ENCODE measurements at places on chromosomes 16 and 17.

GRCh38 chr16:714079-714478 lies 839 bp upstream of the METRN start:
- DNase-seq, result no peak

GRCh38 chr16:51876934-51877333 lies 670.0 kb downstream of the TOX3 start:
- DNase-seq, result no peak

DNA sequence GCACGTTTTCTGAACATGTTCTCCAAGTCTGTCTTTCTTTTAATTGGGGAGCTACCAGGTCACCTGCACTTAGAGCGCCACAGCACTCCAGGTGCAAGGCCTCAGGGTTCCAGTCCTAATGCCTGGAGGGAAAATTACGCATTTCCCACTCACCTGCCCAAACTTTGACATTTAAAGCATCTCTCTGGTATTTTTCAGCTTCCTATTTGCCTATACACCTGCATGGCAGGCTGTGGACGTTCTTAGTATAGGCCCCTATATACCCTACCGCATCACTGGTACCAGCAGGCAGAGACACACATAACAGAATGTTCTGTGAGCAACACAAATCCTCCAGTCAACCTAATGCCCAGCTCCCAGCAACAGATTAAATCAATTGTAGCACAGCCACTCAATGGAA lies 213.3 kb downstream of the MRTFB start:
- no peak for DNase-seq

- DNase-seq, result no peak
These were observed 8.5 kb downstream of the CACNG1 start for GRCh38 chr17:67052720-67053437.

DNA sequence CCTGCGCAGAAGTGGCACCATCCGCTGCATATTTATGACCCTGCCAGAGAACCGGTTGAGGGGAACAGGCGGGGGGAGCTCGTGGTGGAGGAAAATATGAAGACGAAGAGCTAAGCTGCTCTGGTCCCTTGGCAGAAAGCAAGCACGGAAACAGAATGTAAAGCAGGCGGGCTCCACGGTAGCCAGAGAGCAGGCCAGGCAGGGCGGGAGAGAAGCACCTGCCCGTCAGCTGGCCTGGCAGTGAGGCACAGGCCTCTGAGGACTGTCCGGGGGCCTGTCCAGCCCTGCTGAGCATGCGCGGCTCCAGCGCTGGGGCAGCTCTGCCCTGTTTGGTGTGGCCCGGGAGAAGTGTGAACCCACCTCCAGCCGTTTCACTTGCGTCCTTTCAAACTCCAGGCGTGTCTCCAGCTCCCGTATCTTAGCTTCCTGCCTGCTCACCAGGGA lies 46.7 kb downstream of the PIPOX start:
- DNase-seq, result no peak

DNA sequence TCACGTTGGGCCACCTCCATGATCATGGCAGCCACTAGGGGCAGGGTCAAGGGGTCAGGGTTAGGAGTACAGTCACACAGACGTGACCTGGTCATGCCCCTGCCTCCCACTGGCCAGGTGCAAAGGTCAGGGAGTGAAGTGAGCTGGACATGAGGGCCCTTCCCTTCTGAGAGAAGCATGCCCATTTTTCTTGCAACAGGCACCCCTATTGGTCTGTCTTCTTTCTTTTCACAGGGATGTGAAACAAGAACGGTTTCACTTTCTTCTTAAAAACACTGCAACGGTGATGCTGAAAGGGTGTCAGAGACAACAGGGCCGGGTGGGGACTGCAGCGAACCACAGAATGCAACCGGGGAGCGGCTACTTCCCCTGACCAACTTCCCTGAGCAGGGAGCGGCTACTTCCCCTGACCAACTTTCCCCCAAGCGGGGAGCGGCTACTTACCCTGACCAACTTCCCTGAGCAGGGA lies 52.1 kb upstream of the DOC2B start:
- peak; percentile 97 for DNase-seq

DNA sequence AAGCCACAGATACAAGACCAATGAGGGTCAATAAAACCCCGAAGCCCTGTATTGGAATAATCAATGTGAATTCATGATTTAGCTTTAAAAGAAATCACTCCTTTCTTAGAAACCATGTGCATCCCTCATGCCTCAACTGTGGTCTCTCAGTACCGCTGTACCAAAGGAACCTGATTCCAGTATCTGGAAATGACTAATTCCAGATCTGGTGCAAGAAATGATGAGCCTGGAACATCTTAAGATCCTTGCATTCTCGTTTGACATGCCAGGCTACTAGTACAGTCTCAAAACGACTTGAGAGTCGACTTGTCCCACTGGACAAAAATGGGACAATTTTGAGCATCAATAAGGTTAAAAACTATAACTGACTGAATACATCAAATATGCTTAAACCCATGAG lies 21.2 kb downstream of the USP31 start:
- DNase-seq, result no peak

DNA sequence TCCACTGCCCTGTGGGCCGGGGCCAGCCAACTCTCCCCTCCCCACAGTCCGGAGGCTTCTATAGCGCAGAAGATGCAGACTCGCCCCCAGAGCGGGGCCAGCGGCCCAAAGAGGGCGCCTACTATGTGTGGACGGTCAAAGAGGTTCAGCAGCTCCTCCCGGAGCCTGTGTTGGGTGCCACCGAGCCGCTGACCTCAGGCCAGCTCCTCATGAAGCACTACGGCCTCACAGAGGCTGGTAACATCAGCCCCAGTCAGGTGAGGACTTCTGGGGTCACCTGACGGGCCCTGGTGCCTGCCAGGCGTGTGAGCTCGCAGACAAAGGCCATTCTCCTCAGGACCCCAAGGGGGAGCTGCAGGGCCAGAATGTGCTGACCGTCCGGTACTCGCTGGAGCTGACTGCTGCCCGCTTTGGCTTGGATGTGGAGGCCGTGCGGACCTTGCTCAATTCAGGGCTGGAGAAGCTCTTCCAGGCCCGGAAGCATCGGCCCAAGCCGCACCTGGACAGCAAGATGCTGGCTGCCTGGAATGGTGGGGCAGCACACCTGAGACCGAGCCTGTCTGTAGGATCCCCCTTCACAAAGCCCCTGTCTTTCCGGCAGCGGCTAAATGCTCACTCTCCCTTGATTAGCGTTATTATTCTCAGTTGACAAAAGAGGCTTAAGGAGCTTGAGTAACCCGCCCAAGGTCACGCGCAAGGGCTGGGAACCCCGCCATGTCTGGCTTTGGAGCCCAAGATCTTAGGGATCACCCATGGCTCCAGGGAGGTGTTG lies 3.9 kb downstream of the SPATA20 start:
- peak; percentile 69 for DNase-seq

- no peak for DNase-seq
These were observed 95.6 kb downstream of the CDH8 start for GRCh38 chr16:61940611-61941010.

GRCh38 chr17:9309216-9309615 lies 266.4 kb downstream of the STX8 start:
- no peak for DNase-seq

GRCh38 chr17:62966426-62967204 lies 580 bp downstream of the TANC2 start:
- DNase-seq, result no peak

DNA sequence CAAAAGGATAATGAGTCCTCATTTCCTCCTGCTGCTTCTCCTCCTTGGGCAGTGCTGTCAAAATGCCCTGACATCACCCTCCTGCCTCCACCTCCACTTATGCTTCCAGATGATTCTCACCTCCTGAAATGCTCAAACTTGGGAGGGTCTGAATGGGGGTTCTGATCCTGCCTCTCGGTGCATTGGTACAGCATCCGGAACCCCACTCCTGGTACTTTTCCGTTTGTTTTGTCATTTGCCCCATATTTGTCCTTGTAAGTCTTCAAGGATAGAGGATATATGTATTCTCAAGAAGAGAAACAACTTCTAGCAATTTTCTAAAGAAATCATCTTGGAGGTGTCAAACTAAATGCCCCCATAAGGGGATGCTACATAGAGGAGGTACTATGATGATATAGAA lies 148.3 kb downstream of the SHISA9 start:
- no peak for DNase-seq

DNA sequence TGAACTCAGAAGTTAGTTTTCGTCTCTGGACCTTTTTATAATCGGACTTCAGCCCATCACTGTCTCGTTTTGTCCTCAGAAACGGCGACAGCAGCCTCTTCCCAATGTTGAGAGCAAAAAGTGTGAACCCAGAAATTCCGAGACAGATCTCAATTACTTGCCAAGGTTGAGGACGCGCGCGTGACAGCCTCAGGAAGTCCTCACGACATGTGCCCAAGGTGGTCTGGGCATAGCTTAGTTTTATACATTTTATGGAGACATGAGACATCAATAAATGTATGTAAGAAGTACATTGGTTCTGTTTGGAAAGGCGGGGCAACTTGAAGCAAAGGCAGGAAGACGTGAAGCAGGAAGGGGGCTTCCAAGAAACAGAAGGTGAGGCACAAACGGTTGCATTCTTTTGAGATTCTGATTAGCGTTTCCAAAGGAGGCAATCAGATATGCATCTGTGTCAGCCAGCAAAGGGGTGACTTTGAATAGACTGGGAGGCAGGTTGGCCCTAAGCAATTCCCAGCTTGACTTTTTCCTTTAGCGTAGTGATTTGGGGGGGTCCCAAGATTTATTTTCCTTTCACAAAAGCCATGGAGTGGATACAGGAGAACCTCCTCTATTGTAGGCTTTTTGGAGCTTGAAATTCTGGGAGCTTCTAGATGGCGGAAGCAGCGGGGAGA lies 583 bp upstream of the ZNF747 start:
- DNase-seq, result peak; percentile 19

Data from inflammatory macrophage treated with lipopolysaccharide for 4 hours (primary cell).